Heart right ventricle (tissue), 16 donors: ENCODE measurements at places on chromosomes 11 and 22.

DNA sequence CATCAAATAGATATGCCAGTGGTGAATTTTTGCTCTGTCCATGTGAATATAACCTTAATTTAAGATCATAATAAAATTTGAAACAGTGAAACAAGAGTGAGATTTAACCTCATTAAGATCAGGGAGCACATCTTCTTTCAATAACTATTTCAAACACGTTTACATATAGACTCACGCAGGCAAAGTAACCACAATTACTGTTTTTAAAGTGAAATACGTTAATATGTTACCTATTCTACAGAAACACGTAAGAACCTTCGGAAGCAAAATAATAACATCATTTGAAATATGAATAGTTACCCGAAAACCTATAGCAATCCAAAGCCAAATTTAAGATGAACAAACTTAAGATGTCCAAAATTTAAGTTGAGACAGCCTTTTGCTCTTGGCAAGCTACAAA lies 136.2 kb upstream of the ZC3H12C start:
- no peak for DNase-seq

DNA sequence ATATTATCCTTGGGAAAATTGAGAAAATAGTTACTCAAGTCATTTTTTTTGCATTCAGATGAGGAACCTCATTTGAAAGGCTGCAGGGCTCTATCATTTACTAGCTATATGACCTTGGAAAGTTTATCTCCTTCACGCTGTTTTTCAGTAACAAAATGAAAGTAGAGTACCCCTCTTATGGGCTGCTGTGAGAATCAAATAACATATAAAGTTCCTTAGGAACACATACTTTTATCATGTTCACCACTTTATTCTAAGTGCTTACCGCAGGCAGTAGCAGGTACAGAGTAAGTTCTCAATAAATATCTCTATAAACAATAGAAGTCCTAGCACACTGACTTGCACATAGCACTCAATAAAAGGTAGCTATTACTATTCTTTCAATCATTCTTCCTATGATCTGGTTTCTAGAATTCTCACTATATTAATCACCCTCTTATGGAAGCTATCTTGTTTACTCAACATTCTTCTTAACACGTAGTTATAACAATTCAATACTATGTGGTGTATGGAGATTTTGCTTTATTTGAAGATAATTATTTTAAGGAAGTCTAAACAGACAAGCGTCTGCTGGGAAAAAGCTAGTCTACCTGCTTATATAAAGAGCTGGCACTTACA lies 1.9 kb downstream of the C11orf71 start:
- DNase-seq = no peak

DNA sequence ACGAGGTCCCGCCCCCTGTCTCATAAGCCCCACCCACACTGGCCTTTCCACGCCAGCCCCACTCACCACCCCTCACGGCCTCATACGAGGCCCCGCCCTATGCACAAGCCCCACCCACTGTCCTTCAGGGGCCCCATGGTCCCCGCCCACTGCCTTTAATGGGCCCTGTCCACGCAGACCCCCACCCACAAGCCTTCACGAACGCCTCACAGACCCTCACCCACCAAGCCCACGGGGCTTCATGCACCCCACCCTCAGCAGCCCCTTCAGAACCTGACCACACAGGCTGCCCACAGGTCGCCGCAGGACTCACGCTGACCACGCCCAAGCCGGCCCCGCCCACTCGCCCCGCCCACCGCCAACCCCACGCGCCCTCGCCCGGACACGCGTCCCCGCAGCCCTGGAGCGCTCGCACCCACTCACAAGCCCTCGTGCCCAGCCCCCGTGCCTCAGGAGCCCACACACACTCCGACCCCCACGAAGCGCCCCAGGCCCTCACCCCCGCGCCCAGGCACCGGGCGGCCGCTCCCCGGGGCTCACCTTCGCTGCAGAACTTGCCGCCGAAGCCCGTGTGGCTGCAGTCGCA lies 10.5 kb downstream of the NRXN2 start:
- DNase-seq = no peak

- no peak for DNase-seq
These were observed 4.2 kb upstream of the LRRC32 start for GRCh38 chr11:76674517-76675400.

- DNase-seq = no peak
These were observed 20.1 kb downstream of the SERPIND1 start for GRCh38 chr22:20793748-20794649.

GRCh38 chr11:85960678-85961077 lies 105.5 kb downstream of the CCDC83 start:
- no peak for DNase-seq
